Activated CD8-positive, alpha-beta memory T cell treated with anti-CD3 and anti-CD28 coated beads, Interleukin-2, amount 10 ng/mL, durations not matched to agents 7 days and 5 days (primary cell): ENCODE measurements at places on chromosomes 3 and 15. TPM values are rescaled to one million over a fixed set of nuclear protein-coding genes. Genes with fewer than 3 reads are reported as not detected.

- no peak for DNase-seq
Observed at GRCh38 chr3:46934498-46935167, 41.9 kb downstream of the CCDC12 start.

TMEM266 gene
- total RNA-seq, result not detected

XCR1 gene
- total RNA-seq, result not detected

ADGRG7 gene
- total RNA-seq, result not detected

AGTR1 gene
- total RNA-seq, result not detected

GRCh38 chr3:99637016-99637367 is 1.4 kb upstream of the COL8A1 start:
- no peak for DNase-seq
